ENCODE measurements at places on chromosomes 3 and 15.
A peak's percentile ranks its signal among the peaks of the same experiment; 100 is the strongest.

DNA sequence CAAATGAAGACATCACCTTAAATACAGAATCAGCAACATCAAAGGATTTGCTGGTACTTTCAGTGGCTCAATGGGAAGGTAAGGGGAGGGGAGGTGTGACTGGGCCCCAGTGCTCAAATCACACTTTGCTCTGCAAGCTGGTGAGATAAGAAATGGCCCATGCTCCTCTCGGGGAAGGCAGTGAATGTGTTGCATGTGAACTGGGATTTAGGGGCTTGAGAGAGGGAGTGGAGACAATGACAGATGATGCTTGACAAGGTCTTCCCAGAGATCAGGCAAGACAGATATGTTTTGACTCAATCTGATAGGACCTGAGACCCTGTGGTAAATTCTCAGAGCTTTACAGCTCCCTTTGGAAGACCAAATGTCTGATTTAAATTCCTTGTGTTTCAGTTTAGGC lies 233.0 kb upstream of the PROK2 start:
- no peak for DNase-seq
- H3K36me3 ChIP-seq, result no peaks in the 10 kb centered on the region
- H3K4me1 ChIP-seq, result no peaks in the 10 kb centered on the region
- no peak overlapping the region for H3K27ac ChIP-seq
- no peaks in the 10 kb centered on the region for H3K27me3 ChIP-seq

GRCh38 chr3:194301730-194302129 lies 49.4 kb downstream of the CPN2 start:
- no peaks in the 10 kb centered on the region for H3K27me3 ChIP-seq
- no peaks in the 10 kb centered on the region for H3K36me3 ChIP-seq
- H3K4me3 ChIP-seq, result no peak overlapping the region
- H3K4me1 ChIP-seq, result peaks cover 25% of the 10 kb centered on the region

DNA sequence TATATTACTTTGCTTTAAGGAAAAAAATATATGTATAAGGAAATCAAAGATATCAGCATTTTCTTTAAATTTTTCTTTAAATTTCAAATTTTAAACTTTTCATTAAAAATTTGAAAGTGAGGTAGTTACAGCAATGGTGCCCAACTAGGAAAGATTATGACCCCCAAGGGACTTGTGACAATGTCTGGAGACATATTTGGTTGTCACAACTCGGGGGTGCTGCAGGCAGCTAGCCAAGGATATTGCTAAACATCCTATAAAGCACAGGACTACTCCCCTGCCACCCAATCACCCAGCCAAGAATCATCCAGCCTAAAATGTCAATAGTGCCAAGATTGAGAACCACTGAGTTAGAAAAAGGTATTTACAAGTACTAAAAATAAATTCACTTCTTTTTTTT lies 57.3 kb downstream of the SLC4A7 start:
- H3K4me1 ChIP-seq, result no peaks in the 10 kb centered on the region
- H3K4me3 ChIP-seq, result no peak overlapping the region
- H3K36me3 ChIP-seq, result peaks cover 29% of the 10 kb centered on the region

- no peak overlapping the region for H3K27ac ChIP-seq
- no peaks in the 10 kb centered on the region for H3K27me3 ChIP-seq
- no peak overlapping the region for H3K4me3 ChIP-seq
- no peaks in the 10 kb centered on the region for H3K4me1 ChIP-seq
- no peak for DNase-seq
Observed at GRCh38 chr3:146899171-146899570, 294.0 kb upstream of the PLSCR5 start.

- H3K27me3 ChIP-seq, result no peaks in the 10 kb centered on the region
- no peaks in the 10 kb centered on the region for H3K36me3 ChIP-seq
- no peak overlapping the region for H3K27ac ChIP-seq
- no peak overlapping the region for H3K4me3 ChIP-seq
Observed at GRCh38 chr3:16798738-16799137, 86.0 kb upstream of the PLCL2 start.

DNA sequence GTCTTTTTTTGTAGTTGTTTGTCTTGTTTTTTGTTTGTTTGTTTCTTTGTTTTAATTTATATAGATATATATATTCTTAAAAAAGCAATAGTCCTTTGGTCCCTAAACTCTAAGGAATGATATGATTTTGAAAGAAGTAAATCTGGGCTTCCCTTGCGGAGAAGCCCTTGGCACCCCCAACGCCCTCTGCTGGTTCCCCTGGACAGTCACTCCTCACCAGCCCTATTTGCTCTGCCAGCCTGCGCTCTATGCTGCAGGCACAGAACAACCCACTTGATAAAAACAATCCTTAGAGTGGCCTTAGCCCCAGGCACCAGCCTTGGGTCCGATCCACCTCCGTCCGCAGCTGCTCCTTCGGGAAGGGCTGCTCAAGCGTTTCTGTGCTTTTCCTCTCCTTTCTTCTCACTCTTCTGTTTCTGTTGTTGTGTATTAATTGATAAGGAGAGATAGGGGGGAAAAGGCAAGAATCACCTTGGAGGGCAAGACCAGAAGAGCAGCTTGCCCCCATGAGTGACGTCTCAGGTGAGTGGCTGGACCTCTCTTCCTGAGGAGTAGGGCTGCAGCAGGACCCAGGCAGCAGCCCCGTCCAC lies 13.7 kb upstream of the PARP6 start:
- H3K36me3 ChIP-seq, result no peaks in the 10 kb centered on the region
- H3K27me3 ChIP-seq, result no peaks in the 10 kb centered on the region
- no peak overlapping the region for H3K27ac ChIP-seq
- H3K4me1 ChIP-seq, result no peaks in the 10 kb centered on the region

DNA sequence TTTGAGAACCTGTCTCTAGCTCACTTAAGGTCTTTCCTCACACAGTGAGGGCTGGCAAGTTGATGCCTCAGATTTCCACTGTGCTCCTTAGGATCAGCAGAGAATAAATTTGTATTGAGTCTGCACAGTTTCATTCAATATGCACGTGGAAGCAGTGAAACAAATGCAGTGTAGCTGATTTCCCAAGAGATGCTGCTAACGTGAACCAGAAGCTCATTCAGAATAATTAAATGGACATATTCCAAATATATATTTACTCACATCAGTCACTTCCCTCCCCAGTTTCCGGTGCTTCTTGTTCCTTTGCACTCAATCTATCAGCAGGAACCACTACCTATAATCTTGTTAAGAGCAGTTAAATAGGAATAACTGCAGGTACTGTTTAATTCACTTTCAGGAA lies 86.1 kb downstream of the UNC13C start:
- H3K36me3 ChIP-seq, result no peaks in the 10 kb centered on the region
- DNase-seq, result no peak
- no peak overlapping the region for H3K27ac ChIP-seq
- no peaks in the 10 kb centered on the region for H3K4me1 ChIP-seq

GRCh38 chr15:55669270-55669669 lies 73.7 kb downstream of the PRTG start:
- no peak overlapping the region for H3K4me3 ChIP-seq
- H3K27me3 ChIP-seq, result no peaks in the 10 kb centered on the region
- H3K27ac ChIP-seq, result no peak overlapping the region

- no peaks in the 10 kb centered on the region for H3K36me3 ChIP-seq
- no peaks in the 10 kb centered on the region for H3K27me3 ChIP-seq
- peaks cover 7% of the 10 kb centered on the region for H3K4me1 ChIP-seq
- H3K4me3 ChIP-seq, result no peak overlapping the region
- no peak overlapping the region for H3K27ac ChIP-seq
Observed at GRCh38 chr3:187947927-187948682, 202.8 kb upstream of the BCL6 start.

- no peak overlapping the region for H3K27ac ChIP-seq
- DNase-seq, result no peak
- H3K4me1 ChIP-seq, result no peaks in the 10 kb centered on the region
- H3K4me3 ChIP-seq, result no peak overlapping the region
Observed at GRCh38 chr3:108060331-108060730, 30.5 kb downstream of the CD47 start.

- no peaks in the 10 kb centered on the region for H3K4me1 ChIP-seq
- H3K27ac ChIP-seq, result no peak overlapping the region
- no peaks in the 10 kb centered on the region for H3K27me3 ChIP-seq
Observed at GRCh38 chr15:94023531-94023930, 207.8 kb upstream of the MCTP2 start.

GRCh38 chr3:32443478-32443877 lies 51.8 kb downstream of the CMTM7 start:
- peaks cover 4% of the 10 kb centered on the region for H3K4me1 ChIP-seq
- H3K27ac ChIP-seq, result no peak overlapping the region
- H3K27me3 ChIP-seq, result no peaks in the 10 kb centered on the region

DNA sequence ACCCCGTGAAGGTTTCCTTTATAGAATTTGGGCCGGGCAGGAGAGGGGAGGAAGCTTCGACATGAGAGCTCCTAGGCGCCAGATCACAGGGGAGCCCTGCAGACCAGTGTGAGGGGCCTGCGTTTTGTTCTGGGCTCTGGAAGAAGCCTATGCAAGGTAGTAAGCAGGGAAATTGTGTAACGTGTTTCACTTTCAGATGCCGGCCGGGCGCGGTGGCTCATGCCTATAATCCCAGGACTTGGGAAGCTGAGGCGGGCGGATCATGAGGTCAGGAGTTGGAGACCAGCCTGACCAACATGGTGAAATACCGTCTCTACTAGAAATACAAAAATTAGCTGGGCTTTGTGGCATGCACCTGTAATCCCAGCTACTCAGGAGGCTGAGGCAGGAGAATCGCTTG lies 65.2 kb downstream of the GABRG3 start:
- H3K4me1 ChIP-seq, result no peaks in the 10 kb centered on the region
- no peaks in the 10 kb centered on the region for H3K36me3 ChIP-seq
- H3K27me3 ChIP-seq, result no peaks in the 10 kb centered on the region
- H3K27ac ChIP-seq, result no peak overlapping the region
- no peak for DNase-seq
- H3K4me3 ChIP-seq, result no peak overlapping the region

GRCh38 chr15:96106181-96106580 lies 224.3 kb upstream of the NR2F2 start:
- H3K4me1 ChIP-seq, result no peaks in the 10 kb centered on the region
- no peaks in the 10 kb centered on the region for H3K36me3 ChIP-seq
- H3K27ac ChIP-seq, result no peak overlapping the region
- no peak for DNase-seq
- H3K27me3 ChIP-seq, result no peaks in the 10 kb centered on the region
- H3K4me3 ChIP-seq, result no peak overlapping the region

DNA sequence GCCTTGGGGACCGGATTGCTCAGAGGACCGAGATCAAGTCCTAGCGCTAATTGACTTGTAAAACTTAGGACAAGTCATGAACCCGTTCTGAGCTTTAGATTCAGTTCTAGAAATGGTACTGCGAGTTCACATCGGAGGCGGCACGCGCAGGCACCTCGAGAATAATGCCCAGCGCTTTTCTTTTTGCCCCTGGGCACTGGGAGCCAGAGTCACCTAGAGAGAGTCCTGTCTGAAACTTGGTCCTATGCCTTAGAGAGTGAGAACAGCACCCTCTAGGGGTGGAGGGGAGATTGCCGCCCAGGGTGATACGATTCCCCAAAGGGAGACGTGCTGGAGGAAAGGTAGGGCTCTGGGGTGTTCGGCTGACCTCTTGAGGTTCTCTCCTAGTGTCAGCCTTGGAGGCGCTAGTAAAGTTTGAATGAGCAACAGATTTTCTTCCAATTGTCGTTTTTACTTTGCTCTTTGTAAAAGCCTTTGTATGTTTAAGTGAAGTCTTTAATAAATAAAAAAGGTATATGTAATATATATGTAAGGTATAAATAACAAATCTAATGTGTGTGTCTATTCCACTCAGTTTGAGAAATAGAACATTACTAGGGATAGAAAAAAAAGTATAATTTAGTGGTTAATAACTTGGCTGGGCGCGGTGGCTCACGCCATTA lies 826 bp downstream of the EEF1AKMT4 start:
- H3K4me1 ChIP-seq, result peaks cover 3% of the 10 kb centered on the region
- H3K36me3 ChIP-seq, result peaks cover 4% of the 10 kb centered on the region
- DNase-seq, result peak; percentile 81
- peak overlapping the region; percentile 82 for H3K4me3 ChIP-seq
- H3K27me3 ChIP-seq, result no peaks in the 10 kb centered on the region

DNA sequence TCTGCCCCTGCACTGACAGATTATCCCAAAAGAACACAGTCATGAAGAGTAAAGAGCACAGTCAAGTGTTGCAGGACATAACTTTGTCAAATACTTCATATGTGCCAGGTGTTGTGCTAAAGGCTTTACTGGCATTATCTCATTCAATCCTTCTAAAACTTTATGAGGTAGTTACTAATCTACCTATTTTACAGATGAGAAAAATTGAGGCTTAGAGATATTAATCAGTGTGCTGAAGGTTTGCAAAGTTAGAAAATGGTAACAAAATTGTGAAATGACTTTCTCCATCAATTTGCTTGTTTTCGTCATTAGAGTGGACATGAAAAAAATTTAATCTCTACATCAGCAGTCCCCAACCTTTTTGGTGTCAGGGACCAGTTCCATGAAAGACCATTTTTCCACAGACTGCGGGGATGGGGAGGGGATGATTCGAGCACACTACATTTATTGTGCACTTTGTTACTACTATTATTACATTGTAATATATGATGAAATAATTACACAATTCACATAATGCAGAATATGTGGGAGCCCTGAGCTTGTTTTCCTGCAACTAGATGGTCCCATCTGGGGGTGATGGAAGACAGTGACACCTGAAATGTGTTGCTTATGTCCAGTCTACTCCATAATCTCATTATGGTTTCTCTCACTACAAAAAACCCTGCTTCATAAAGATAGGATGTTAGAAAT lies 8.6 kb upstream of the CAPN7 start:
- no peaks in the 10 kb centered on the region for H3K36me3 ChIP-seq
- no peak overlapping the region for H3K4me3 ChIP-seq
- DNase-seq, result no peak
- no peaks in the 10 kb centered on the region for H3K27me3 ChIP-seq
- H3K27ac ChIP-seq, result no peak overlapping the region

DNA sequence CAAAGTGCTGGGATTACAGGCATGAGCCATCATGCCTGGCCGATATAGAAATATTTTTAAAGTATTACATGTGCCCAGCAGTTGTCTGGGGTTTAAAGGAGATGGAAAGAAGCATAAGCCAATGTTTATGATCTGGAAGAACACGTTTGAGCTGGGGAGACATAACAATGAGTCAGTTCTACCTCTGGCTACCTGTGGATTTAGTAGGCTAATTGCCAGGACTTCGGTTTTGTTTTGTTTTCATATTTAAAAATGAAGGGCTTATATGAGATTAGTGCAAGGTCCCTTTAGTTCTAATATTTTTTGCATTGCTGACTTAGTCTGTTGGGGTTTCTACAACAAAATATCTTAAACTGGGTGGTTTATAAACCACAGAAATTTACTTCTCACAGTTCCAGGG lies 22.9 kb upstream of the TNFSF10 start:
- no peaks in the 10 kb centered on the region for H3K36me3 ChIP-seq
- no peak for DNase-seq
- no peaks in the 10 kb centered on the region for H3K27me3 ChIP-seq
- H3K4me3 ChIP-seq, result no peak overlapping the region
- H3K4me1 ChIP-seq, result peaks cover 7% of the 10 kb centered on the region

DNA sequence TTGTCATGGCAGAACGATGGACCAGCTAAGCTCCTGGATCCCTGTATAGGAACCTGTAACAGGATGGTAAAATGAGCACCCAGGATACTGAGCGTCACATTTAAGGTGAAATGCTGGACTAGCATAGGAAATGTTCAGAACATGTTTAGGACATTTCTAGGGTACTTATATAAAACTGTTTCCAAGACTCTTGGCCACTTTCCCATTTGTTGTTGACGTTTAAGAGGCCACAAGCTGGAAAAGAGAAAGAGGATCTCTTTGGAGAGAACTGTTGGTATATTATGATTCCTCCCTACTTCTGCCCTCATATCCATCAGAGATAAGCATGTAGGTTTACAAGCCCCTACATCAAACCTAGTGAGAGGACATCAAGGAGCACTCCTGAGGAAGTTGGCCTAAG lies 57.5 kb downstream of the SCN11A start:
- DNase-seq, result no peak
- no peak overlapping the region for H3K27ac ChIP-seq
- H3K36me3 ChIP-seq, result no peaks in the 10 kb centered on the region
- no peaks in the 10 kb centered on the region for H3K4me1 ChIP-seq

All from effector memory CD4-positive, alpha-beta T cell (primary cell).